ENCODE measurements at places on chromosomes 11 and 22. TPM values are rescaled to one million over a fixed set of nuclear protein-coding genes. Genes with fewer than 3 reads are reported as not detected.
A peak's percentile ranks its signal among the peaks of the same experiment; 100 is the strongest.

DNA sequence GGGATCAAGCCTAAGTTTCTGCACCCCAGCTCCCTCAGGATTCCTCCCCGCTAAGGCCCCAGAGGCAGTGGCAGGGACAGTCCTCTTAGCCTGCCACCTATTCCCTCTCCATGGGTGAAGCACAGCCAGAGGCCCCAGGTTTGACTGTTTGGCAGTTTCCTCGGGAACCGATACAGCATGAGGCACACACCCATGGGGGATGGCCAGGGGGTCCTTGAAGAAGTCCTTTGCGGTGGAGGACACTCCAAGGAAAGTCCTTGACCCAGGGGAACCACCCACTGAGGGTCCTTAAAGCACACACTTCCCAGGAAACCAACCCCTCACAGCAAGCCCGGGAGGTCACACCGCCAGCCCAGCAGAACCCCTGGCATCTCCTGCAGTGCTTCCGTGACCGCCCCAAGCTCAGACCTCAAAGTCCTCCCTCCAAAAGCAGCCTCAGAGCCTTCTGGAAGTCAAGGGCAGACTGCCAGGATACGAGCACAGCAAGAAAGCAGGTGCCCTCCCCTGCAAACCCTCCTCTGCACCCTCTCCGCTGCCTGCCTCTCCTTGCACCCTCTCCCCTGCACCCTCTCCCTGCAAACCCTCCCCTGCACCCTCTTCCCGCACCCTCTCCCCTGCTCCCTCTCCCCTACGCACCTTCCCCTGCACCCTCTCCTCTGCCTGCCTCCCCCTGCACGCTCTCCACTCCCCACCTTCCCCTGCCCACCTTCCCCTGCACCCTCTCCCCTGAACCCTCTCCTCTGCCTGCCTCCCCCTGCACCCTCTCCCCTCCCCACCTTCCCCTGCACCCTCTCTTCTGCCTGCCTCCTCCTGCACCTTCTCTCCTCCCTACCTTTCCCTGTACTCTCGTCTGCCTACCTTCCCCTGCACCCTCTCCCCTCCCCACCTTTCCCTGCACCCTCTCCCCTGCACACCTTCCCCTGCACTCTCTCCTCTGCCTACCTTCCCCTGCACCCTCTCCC is 1.4 kb downstream of the SIGIRR start:
- no peak for DNase-seq

DNA sequence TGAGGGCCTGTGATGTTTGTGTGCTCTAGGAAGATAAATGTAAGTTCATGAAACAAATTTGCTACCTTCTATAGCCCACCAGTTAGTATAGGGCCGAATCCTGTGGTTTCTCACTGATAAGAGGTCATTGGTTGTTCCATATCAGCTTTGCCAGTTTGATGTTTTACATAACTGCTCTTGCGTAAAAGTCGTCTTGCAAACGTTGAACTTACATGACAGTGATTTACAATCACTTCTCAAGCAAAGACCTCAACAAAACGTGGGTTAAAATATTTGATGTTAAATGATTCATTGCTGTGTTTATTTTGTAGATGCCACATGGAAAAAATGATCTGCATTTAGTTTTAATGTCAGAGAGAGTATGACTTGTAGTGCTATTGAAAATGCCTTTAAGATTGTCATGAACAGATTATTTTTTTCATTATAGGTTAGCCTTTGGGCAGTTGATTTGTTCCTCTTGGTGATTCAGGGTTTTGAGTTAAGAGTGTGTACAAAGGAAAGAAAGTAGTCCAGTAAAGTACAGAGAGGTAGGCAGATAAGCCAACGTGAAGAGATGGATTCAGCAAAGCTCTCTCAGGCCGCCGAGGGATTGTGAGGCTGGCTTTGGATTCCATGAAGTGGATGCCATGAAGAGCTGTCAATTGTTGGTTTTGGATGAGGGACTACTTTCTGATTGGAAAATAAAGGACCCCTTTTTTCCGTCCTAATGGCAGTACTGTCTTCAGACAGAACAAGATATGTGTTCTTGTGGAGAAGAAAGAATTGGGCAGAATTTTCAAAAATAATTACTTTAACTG is 2.6 kb downstream of the EWSR1 start:
- no peak for DNase-seq

RASSF10 gene
- 9.8 TPM for total RNA-seq

GRCh38 chr11:76408171-76408965 is 27.2 kb downstream of the GVQW3 start:
- DNase-seq: no peak

GRCh38 chr11:7428196-7428595 is 57.1 kb upstream of the OLFML1 start:
- DNase-seq: no peak

PNPLA5 gene
- total RNA-seq: 2.3 TPM

DNA sequence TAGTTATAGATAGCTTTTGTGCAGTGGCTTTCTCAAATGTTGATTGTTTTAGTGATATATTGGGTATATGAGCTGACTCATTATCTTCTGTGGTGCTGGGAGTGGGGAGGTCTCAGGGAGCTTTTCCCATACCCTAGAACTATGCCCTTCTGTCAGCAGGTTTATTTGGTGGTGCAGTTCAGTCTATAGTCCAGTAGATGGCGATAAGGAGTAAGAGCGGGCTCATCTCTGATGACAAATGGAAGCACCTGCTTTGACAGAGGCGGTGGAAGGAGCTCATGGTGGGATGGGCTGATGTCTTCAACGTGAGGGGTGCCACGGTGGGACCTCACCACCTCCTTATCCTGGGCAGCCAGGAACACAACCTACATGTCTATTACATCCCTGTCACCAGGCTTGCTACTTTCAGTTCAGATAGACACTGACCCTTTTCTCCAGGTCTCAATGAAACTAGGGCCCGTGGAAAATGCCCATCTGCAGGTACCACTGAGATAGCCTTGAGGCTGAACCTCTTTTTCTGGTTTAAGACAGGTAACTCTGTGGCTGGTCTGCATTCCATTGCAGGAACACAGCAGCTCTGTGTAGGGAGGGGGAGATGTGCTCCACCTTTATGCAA is 13.0 kb upstream of the OR6A2 start:
- DNase-seq: no peak

DNA sequence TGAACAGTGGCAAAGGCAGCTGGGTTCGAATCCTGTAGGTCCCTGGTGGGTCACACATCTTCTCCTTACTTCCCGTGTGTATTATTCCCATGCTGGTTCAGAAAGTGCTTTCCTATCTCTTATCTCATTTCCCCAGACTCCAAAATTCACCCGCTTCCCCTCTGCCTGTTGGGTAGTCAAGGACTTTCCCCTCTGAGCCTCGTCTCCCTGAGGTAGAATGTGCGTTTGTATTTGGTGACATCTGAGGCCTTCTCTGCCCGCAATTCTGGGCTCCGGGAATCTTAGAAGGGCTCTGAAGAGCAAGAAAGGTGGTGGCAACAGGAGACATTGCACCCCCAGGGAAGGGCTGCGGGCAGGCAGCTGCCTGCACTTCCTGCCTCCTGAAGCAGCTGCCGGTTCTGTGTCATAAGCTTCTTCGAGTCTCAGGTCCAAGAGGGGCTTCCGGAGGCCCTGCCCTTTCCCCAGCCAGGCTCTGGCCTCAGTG is 5.9 kb downstream of the LRRC32 start:
- DNase-seq: no peak

GRCh38 chr11:46247659-46248058 is 29.8 kb upstream of the CREB3L1 start:
- DNase-seq: no peak

- DNase-seq: no peak
Measured at GRCh38 chr11:75320046-75320618, 31.3 kb downstream of the ARRB1 start.

ANO5 gene
- total RNA-seq: 3.3 TPM

EIF1AD gene
- total RNA-seq: 19.0 TPM

- DNase-seq: no peak
Measured at GRCh38 chr11:62132689-62133293, 9.0 kb downstream of the INCENP start.

GRCh38 chr22:29213493-29213892 is 7.8 kb downstream of the EMID1 start:
- no peak for DNase-seq

HIKESHI gene
- 28.6 TPM for total RNA-seq

- no peak for DNase-seq
Measured at GRCh38 chr11:103529181-103529684, 420.0 kb downstream of the DYNC2H1 start.

- no peak for DNase-seq
Measured at GRCh38 chr11:126710804-126711399, 289.7 kb downstream of the KIRREL3 start.

CHRM1 gene
- total RNA-seq: 0.69 TPM

DNA sequence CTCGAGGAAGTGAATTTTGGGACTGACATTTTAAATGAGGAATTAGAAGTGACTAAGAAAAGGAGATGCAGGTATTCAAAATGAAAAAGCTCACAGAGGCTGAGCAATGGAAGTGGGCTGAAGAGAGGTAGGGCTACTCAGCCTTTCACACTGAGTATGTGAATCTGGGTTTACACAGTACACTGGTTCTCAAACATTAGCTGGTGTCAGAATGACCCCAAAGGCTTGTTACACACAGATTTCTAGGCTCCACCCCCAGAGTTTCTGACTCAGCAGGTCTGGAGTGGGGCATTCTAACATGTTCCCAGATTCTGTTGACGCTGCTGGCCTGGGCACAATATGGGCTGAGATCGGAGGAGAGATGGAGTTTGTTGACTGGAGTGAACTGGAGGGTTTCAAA is 32.8 kb downstream of the CADM1 start:
- DNase-seq: no peak

SCUBE1 gene
- total RNA-seq: 0.20 TPM

NECTIN1 gene
- total RNA-seq: 29.9 TPM

DNA sequence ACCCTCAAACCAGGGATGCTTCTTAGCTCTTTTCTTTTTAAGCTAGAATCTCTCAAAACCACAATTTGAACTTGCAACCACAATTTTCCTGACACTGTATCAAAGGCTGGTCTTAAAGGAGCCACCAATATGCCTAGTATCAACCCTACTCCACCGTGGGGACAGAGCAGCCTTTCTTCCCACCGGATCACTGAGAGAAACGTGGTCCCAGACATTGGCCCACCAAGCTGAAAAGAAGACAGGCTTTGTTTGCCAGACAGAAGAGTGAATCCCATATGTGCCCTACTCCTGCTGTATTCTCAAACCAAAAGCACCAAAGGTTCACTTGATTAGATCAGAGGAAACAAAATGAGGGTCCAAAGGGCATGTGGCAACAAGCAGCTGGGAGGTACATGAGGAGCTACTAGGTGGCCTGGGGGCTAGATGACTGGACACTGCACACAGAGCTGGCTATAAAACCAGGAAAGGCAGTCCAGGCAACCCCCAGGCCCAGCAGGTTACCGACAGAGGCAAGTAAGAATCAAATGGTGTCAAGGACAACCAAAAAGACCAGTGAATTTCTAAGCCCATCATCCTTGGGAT is 3.6 kb upstream of the VWCE start:
- no peak for DNase-seq

DNA sequence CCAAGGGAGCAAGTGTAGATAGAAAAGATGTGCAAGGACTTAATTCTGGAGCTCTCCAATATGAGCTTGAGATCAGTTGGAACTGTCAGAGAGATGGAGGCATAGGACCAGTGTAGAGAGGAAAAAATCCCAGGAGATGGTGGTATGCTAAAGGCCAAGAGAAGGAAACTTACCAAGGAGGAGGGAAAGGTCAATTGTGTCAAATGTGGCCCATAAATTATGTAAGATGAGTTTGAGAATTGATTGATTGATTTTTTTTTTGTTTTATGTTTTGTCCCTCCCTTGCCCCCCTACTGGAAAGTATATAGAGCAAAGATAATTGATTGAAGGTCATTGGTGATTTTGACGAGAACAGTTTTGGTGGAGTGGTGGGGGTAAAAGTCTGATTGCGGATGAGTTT is 2.8 kb upstream of the USP2 start:
- peak; percentile 54 for DNase-seq

DNA sequence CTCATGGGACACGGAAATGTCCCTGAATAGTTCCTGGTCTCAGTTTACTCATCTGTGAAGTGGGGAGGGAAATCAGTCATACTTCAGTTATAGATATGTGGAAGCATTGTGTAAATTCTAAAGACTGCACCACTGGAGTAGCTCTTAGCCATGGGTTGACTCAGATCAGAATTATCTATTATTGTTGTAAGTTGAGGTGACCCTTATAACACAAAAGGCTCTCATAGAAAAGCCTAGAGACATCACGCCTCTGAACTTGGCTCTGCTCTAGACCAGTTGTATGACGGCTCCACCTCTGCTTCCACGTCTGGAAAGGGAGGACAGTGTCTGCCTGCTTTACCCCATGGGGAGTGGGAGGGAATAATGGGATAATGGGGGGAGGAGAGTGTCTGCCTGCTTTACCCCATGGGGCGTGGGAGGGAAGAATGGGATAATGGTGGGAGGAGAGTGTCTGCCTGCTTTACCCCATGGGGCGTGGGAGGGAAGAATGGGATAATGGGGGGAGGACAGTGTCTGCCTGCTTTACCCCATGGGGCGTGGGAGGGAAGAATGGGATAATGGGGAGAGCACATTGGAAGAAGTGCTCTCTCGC is 98.2 kb downstream of the AMOTL1 start:
- DNase-seq: no peak

DNA sequence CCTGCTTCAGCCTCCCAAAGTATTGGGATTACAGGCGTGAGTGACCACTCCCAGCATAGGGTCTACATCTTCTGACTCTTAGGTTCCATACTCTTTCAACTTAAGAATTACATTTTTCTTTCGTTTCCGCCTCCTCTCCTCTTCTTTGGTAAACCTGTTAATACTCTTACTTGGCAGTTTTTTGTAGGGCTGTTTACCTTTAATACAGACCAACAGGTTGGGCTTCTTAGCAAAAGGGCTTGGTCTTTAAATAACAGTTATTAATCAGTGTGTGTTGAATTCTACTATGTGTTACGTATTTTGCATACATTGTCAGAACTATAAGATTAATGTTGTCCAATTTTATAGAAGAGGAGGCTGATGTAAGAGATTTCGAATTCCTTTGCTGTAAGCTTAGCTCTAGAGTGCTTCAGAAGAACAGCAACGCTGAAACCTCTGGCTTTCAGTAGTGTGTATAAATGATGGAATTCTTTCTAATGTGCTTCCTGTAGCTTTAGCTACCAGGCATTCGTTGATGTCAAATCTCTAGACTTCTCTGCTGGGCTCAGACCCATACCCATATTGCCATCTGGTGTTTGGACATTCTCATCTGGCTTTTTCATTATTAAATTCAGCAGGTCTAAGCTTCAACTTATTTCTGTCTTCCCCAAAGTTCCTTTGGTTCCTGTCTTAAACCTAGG is 3.1 kb downstream of the FDX1 start:
- DNase-seq: no peak

DDTL gene
- 0.20 TPM for total RNA-seq

DHCR7 gene
- total RNA-seq: 34.5 TPM

GRCh38 chr11:6568191-6568918 is 35.1 kb downstream of the RRP8 start:
- DNase-seq: peak; percentile 29

- no peak for DNase-seq
Measured at GRCh38 chr11:79421820-79422219, 19.0 kb downstream of the TENM4 start.
